ENCODE measurements at places on chromosomes 3 and 15.

GRCh38 chr3:23985747-23986544 lies 40.9 kb downstream of the NR1D2 start:
- H3K4me1 ChIP-seq: peaks cover 9% of the 10 kb centered on the region
- no peak overlapping the region for H3K4me3 ChIP-seq
- H3K27me3 ChIP-seq: no peaks in the 10 kb centered on the region
- no peak overlapping the region for H3K27ac ChIP-seq
- no peaks in the 10 kb centered on the region for H3K36me3 ChIP-seq

GRCh38 chr3:102505542-102505941 lies 70.7 kb downstream of the ZPLD1 start:
- H3K27me3 ChIP-seq: no peaks in the 10 kb centered on the region
- H3K4me1 ChIP-seq: no peaks in the 10 kb centered on the region

DNA sequence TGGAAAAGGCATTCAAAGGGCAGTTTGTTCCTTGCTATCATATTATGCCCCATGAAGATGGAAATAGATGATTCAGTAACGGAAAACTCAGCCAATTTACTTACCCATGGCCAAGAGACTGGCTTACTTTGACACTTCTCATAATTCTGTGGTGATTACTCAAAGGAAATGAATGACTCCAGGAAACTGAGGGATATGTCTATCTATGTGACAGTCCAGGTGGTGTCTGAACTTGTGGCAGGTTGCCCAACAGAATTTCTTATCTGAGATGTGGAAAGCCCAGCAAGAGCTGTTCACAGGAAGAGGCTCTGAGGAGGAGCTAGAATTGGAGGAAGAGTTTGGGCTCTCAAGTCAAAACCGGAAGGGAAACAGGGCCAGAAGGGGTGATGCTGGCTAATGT lies 91.2 kb downstream of the KCNAB1 start:
- no peak overlapping the region for H3K27ac ChIP-seq
- H3K36me3 ChIP-seq: no peaks in the 10 kb centered on the region
- H3K27me3 ChIP-seq: peaks cover 48% of the 10 kb centered on the region
- no peak overlapping the region for H3K4me3 ChIP-seq

- no peak for DNase-seq
- H3K4me1 ChIP-seq: no peaks in the 10 kb centered on the region
- H3K36me3 ChIP-seq: no peaks in the 10 kb centered on the region
These were observed 812.6 kb downstream of the MCTP2 start for GRCh38 chr15:95043933-95044313.

- DNase-seq: no peak
- no peak overlapping the region for H3K27ac ChIP-seq
- H3K4me1 ChIP-seq: peaks cover 22% of the 10 kb centered on the region
- H3K4me3 ChIP-seq: no peak overlapping the region
- H3K27me3 ChIP-seq: no peaks in the 10 kb centered on the region
- no peaks in the 10 kb centered on the region for H3K36me3 ChIP-seq
These were observed 27.8 kb downstream of the PDE8A start for GRCh38 chr15:85009435-85009834.

- H3K27me3 ChIP-seq: no peaks in the 10 kb centered on the region
- H3K4me3 ChIP-seq: no peak overlapping the region
- peaks cover 2% of the 10 kb centered on the region for H3K36me3 ChIP-seq
- no peaks in the 10 kb centered on the region for H3K4me1 ChIP-seq
- H3K27ac ChIP-seq: no peak overlapping the region
These were observed 156.8 kb downstream of the WNT5A start for GRCh38 chr3:55330355-55330754.

- no peaks in the 10 kb centered on the region for H3K27me3 ChIP-seq
- no peak for DNase-seq
- H3K4me3 ChIP-seq: no peak overlapping the region
- no peak overlapping the region for H3K27ac ChIP-seq
- no peaks in the 10 kb centered on the region for H3K36me3 ChIP-seq
- no peaks in the 10 kb centered on the region for H3K4me1 ChIP-seq
These were observed 197.2 kb downstream of the VGLL3 start for GRCh38 chr3:86793786-86794185.

DNA sequence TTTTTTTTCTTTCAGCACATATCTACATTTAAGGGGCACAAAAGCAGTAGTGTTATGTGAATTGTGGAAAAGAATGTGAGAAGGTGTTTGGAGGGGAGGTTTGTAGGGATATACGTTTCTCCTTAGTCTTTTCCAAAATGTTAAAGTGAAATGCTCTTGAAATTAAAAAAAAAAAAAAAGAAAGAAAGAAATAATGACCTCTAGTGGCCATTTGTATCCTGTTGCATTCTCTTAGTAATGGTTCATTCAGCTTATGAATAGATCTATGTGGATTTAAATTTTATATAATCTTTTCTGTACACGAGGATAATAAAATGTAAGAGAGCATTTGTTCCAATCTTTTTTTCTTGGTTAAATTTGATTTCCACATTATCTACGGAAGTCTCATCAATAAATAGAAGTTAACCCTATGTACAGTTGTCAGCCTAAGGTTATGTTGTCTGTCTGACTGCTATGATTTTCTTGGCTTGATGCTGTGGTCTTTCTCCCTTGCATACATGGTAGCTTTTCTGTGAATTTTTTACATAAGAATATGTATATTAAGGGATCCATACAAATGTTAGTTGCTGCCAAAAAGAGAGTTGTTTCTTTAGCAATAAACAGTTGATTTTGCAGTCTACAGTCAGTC lies 1.7 kb downstream of the P2RY13 start:
- DNase-seq: no peak
- peak overlapping the region; percentile 63 for H3K4me3 ChIP-seq
- H3K27ac ChIP-seq: no peak overlapping the region
- peaks cover 28% of the 10 kb centered on the region for H3K4me1 ChIP-seq
- peaks cover 39% of the 10 kb centered on the region for H3K27me3 ChIP-seq

DNA sequence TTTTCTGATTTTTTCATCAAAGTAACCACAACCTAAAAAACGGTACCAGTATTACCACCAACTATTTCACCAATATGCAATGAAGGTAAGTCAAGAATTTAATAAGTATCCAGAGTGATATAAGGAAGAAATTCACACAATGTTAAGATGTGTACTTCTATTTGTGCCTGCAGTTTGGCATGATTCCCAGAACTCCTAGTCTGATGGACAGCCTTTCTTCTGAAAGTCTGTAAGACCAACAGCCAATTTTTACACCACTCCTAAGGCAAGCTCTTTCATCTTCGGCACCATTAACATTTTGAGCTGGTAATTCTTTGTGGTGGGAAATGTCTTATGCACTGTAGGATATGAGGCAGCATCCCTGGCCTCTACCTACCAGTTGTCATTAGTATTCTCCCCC lies 108.3 kb downstream of the VPS13C start:
- no peak overlapping the region for H3K27ac ChIP-seq
- H3K36me3 ChIP-seq: peaks cover 14% of the 10 kb centered on the region
- no peaks in the 10 kb centered on the region for H3K27me3 ChIP-seq

- DNase-seq: no peak
- peaks cover 56% of the 10 kb centered on the region for H3K36me3 ChIP-seq
- no peaks in the 10 kb centered on the region for H3K27me3 ChIP-seq
- no peak overlapping the region for H3K4me3 ChIP-seq
- H3K4me1 ChIP-seq: peaks cover 4% of the 10 kb centered on the region
- no peak overlapping the region for H3K27ac ChIP-seq
These were observed 37.3 kb downstream of the MLH1 start for GRCh38 chr3:37030588-37030987.

- peak overlapping the region; percentile 88 for H3K4me3 ChIP-seq
- peaks cover 18% of the 10 kb centered on the region for H3K4me1 ChIP-seq
- no peaks in the 10 kb centered on the region for H3K27me3 ChIP-seq
- no peak for DNase-seq
- peaks cover 2% of the 10 kb centered on the region for H3K36me3 ChIP-seq
- peak overlapping the region; percentile 86 for H3K27ac ChIP-seq
These were observed 611 bp upstream of the USP19 start for GRCh38 chr3:49121132-49121736.

- H3K27ac ChIP-seq: no peak overlapping the region
- DNase-seq: no peak
- H3K4me1 ChIP-seq: no peaks in the 10 kb centered on the region
- H3K27me3 ChIP-seq: peaks cover 7% of the 10 kb centered on the region
- no peak overlapping the region for H3K4me3 ChIP-seq
These were observed 26.1 kb upstream of the FGD5 start for GRCh38 chr3:14792691-14793121.

DNA sequence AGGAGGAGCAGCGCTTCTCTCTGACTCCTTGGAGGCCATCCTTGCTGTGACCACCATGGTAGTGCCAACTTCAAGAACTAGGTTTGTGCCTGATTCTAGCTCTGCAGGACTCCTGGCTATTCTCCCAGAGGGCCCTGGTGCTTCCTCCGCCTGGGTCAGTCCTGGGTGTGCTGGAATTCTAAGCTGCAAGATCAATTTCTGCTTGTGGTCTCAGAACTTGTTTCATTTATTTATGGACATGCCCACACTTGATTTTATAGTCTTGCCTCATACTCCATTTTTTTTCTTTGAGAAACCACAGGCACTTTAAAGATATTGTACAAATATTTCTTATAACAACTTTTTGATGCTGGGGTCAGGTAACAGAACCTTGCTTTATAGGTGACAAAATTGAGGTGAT lies 87.6 kb downstream of the PDCD6IP start:
- no peaks in the 10 kb centered on the region for H3K27me3 ChIP-seq
- H3K4me3 ChIP-seq: no peak overlapping the region
- no peak for DNase-seq

DNA sequence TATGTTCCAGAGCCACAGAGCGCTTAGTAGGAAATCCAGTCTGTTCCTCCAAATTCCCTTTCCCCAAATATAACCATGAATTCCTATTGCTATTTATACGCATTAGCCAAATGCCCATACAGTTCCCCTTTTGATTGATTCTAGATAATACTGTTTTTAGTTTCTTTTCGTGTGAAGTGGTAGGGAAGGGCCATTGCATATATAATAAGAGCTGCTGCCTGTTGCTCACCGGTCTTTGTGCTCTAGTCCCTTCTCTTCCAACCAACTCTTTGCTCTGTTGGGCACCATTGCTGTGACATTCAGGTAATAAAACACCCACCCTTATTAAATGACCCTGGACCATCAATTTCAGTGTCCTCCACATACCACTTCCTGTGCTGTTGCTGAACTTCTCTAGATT lies 379.9 kb upstream of the KCNMB2 start:
- H3K4me1 ChIP-seq: no peaks in the 10 kb centered on the region
- no peak overlapping the region for H3K4me3 ChIP-seq
- H3K27ac ChIP-seq: no peak overlapping the region
- no peaks in the 10 kb centered on the region for H3K27me3 ChIP-seq

DNA sequence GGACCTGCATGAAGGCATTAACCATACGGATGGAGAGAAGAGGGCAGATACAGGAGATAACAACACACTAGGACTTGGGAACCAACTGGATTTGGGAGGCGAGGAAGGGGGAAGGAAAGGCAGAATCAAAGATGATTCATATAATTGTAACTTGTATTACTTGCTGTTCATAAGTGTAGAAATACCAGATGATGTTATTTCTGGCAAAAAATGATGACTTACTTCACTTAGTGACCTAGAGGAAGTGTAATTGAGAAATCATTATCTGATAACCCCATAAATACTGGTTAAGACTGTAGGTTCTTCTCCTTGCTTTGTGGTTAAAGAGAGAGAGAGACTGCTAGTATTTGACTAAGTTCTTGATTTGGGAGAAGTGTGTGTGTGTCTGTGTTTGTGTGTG lies 50.5 kb upstream of the GK5 start:
- no peak overlapping the region for H3K27ac ChIP-seq
- DNase-seq: no peak
- H3K4me3 ChIP-seq: no peak overlapping the region
- H3K36me3 ChIP-seq: no peaks in the 10 kb centered on the region
- no peaks in the 10 kb centered on the region for H3K27me3 ChIP-seq

DNA sequence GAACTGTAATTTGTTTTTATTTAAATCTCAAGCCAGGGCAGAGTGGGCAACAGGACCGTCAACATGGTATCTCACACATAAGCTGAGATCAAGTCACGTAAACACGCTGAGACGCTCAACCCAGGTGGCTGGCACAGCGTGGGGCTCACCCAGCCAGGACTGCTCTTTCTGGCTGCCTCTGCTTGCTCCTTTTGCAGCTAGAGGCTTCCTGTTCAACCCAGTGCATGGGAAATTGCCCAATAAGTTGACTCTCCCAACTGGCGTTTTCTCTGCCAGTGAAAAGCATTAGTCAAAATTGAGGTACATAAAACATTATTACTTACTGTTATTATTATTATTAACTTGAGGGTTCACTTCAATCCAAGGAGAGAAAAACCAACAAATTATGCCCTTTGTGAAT lies 398.1 kb downstream of the NR2F2 start:
- H3K4me1 ChIP-seq: no peaks in the 10 kb centered on the region
- no peaks in the 10 kb centered on the region for H3K27me3 ChIP-seq
- no peaks in the 10 kb centered on the region for H3K36me3 ChIP-seq
- no peak overlapping the region for H3K27ac ChIP-seq
- no peak overlapping the region for H3K4me3 ChIP-seq
- no peak for DNase-seq

DNA sequence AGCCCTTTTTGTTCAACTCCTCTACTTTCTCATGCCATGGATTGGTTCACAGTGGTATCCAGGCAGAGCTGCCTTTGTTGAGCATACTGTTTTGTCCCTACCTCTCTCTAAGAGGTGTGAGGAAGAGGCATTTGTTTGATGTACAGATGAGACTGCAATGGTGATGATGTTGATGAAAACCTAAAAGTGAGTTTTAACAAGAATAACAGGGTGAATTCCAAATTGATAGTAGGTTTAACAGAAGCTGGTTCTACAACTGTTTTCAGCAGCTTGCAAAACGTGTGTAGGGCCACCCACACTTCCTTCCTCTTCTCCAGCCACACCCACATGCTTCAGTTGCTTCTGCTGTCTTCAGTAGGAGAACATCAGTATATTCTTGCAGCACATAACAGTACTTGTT lies 10.2 kb downstream of the SNRK start:
- peak overlapping the region; percentile 97 for H3K27ac ChIP-seq
- peak; percentile 55 for DNase-seq
- H3K36me3 ChIP-seq: no peaks in the 10 kb centered on the region
- no peaks in the 10 kb centered on the region for H3K27me3 ChIP-seq
- H3K4me3 ChIP-seq: peak overlapping the region; percentile 97

- peaks cover 2% of the 10 kb centered on the region for H3K36me3 ChIP-seq
- H3K4me1 ChIP-seq: no peaks in the 10 kb centered on the region
These were observed 233.3 kb upstream of the SLCO3A1 start for GRCh38 chr15:91620229-91620628.

- H3K4me1 ChIP-seq: no peaks in the 10 kb centered on the region
- no peak overlapping the region for H3K4me3 ChIP-seq
- H3K27me3 ChIP-seq: no peaks in the 10 kb centered on the region
- H3K36me3 ChIP-seq: no peaks in the 10 kb centered on the region
These were observed 378.5 kb upstream of the SEMA6D start for GRCh38 chr15:47338771-47339170.

- H3K36me3 ChIP-seq: no peaks in the 10 kb centered on the region
- H3K4me3 ChIP-seq: peak overlapping the region; percentile 70
- peaks cover 92% of the 10 kb centered on the region for H3K4me1 ChIP-seq
- no peak for DNase-seq
- no peaks in the 10 kb centered on the region for H3K27me3 ChIP-seq
These were observed 12.5 kb downstream of the MBNL1 start for GRCh38 chr3:152281133-152281713.

DNA sequence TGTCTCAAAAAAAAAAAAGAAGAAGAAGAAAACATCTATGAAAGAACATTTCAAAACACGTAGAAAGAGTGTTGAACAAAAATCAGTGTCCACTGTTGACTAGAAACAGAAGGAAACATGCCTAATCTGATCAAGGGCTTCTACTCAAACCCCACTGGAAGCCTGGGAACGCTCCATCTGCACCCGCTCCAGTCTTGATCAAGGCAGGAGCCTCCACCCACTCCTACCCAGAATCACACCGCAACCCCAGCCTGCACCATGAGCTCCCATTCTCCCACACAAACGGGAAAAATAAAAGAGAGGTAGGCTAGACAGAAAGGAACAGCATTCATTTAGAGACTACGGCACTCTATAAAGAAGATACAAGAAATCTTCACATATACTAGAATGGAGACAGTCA lies 40.9 kb upstream of the OCA2 start:
- H3K27ac ChIP-seq: no peak overlapping the region
- no peak overlapping the region for H3K4me3 ChIP-seq
- no peak for DNase-seq
- peaks cover 16% of the 10 kb centered on the region for H3K4me1 ChIP-seq
- peaks cover 3% of the 10 kb centered on the region for H3K36me3 ChIP-seq

Measured in activated T-cell treated with anti-CD3 and anti-CD28 coated beads, Interleukin-2, amount 50 U/mL, for 72 hours (primary cell).